ENCODE measurements at places on chromosomes 11 and 22.

DNA sequence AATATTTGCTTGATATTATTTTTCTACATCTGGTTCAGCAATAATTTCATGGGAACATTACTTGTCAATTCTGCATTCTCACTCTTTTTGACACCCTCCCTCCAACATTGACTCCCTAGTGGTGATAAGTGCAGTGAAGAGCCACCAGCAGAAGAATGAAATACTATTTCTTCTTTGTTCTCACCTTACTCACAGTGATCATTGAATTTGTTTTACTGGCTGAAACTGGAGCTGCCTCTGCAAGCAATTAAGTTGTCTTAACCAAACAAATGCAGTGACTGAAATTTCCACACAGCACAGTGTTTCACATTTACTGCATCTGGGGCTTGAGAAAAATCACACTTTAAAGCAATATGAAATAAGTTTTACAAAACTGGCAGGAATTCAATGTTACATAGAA, 189.8 kb downstream of the JRKL start:
- DNase-seq: no peak

GRCh38 chr22:47618180-47619010, 855.9 kb downstream of the TBC1D22A start:
- DNase-seq: no peak

- DNase-seq: no peak
Measured at GRCh38 chr11:88104408-88104807, 70.8 kb downstream of the RAB38 start.

GRCh38 chr11:1526785-1527184, 40.2 kb upstream of the MOB2 start:
- DNase-seq: no peak

All from heart right ventricle (tissue), 16 donors.